ENCODE measurements at places on chromosomes 6 and 20.

GRCh38 chr20:3815703-3816315, 4.5 kb upstream of the AP5S1 start:
- DNase-seq, result no peak

GRCh38 chr6:116251568-116252384, 2.1 kb downstream of the TSPYL4 start:
- no peak for DNase-seq

DNA sequence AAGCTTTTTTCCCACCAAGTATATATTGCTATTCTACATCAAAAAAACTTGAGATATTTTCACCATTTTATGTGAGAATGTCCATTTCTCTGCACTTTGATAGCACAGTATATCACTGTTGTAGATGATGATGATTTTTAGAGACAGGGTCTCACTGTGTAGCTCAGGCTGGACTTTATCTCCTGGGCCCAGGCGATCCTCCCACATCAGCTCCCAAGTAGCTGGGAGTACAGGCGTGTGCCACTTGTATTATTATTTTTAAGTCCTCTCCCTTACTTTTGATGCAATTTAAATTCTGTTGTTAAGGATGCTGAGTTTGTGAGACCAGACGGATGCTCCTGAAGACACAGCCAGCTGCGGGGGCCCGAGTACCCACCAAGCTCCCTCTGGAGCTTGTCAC, 326.8 kb downstream of the QKI start:
- DNase-seq, result no peak

DNA sequence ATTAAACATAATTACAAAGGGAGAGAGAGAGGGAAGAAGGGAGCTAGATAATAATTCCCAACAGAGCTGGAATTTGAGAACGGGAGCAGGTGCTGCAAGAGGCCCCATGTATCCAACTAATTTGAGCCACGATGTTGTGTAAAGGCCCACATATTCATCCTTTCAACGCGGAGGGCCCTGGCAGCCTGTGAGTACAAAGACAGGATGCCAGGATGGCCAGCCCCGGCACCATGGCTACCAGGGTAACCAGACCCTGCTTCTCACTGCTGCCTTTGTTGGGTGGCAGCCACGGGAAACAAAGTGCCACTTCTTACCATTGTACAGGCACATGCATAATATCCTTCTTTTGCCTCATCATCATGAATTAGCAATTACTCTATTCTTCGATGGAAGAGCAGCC, 492.0 kb upstream of the NRSN1 start:
- peak; percentile 27 for DNase-seq

DNA sequence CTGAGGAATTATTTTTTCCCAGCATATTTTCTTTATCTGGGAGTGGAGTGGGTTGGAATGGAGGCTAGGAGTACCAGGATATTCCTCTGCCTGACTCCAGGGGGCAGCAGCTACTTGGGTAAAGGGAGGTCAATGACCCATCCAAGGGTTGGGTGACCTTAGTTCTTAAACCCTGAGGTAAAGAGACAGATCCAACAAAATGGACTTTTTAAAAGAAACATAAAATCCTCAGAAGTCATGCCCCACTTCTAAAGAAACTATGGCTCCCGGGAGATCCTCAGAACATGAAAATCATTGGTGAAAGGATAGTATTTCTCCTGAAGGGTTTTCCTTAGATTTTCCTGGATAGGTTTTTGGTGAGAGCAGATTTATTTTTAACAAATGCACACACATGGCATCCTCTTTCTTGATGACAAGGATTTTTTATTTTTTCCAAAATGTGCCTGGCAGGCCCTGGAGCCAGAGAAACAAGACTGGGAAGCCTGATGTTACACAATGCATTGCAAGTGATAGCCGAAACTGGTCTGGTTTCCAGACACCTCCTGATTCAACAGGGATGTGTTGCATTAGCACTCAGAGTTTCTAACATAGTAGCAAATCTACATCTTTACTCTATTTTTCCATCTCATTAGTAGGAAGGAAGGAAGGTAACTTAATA, 240.9 kb upstream of the BTBD3 start:
- DNase-seq, result peak; percentile 86

All from glutamatergic neuron (in vitro differentiated cells).